ENCODE measurements at places on chromosomes 11 and 22.
A peak's percentile ranks its signal among the peaks of the same experiment; 100 is the strongest.

DNA sequence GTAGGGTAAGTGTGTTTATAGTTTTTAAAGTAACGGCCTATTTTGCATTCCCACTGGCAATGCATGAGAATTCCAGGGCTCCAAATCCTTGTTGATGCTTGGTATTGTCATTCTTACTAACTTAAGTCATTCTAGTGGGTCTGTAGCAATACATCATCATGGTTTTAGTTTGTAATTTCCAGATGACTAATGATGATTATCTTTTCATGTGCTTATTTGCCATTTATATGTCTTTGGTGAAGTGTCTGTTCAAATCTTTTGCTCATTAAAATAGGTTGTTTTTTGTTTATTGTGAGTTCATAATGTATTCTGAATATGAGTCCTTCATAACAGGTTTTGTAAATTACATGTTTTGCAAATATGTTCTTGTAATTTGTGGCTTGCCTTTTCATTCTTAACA lies 31.2 kb downstream of the MTMR3 start:
- DNase-seq = peak; percentile 87

DNA sequence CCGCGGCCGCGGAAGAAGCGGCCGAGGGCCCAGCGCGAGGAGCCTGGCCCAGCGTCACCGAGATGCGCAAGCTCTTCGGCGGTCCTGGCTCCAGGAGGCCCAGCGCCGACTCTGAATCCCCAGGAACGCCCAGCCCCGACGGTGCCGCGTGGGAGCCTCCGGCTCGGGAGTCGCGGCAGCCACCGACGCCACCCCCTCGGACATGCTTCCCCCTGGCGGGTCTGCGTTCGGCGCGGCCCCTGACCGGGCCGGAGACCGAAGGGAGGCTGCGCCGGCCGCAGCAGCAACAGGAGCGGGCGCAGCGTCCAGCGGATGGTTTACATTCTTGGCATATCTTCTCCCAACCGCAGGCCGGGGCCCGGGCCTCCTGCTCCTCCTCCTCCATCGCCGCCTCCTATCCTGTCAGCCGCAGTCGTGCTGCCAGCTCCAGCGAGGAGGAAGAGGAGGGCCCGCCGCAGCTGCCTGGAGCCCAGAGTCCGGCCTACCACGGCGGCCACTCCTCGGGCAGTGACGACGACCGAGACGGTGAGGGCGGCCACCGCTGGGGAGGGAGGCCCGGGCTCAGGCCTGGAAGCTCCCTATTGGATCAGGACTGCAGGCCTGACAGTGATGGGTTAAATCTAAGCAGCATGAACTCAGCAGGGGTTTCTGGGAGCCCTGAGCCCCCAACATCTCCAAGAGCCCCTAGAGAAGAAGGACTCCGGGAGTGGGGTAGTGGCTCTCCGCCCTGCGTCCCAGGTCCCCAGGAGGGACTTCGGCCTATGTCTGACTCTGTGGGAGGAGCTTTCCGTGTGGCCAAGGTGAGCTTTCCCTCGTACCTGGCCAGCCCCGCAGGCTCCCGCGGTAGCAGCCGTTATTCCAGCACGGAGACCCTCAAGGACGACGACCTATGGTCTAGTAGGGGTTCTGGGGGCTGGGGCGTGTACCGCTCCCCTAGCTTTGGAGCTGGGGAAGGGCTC lies 1.2 kb downstream of the ARHGEF17 start:
- peak; percentile 98 for DNase-seq

DNA sequence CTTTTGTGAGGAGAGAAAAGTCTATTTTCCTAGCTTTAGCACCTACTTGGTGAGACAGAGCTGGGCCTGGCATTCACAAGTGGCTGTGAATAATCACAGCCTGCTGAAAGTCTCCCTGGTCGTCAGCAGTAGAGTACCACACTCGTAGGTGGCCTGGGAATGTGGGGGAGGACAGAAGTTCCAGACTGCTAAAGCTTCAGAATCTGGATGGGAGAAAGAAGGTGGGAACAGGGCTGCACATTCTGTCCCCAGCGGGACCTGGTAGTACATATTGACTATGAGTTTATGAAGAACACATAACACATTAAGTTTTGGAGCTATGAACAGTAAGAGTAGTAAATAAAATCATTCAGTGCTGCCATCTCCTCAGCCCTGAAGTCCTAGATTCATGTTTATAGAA lies 19.0 kb upstream of the LIMK2 start:
- DNase-seq = no peak

- DNase-seq = peak; percentile 8
Observed at GRCh38 chr22:30397656-30398635, 1.1 kb downstream of the SEC14L2 start.

- DNase-seq = peak; percentile 89
Observed at GRCh38 chr22:33785283-33785968, 134.8 kb downstream of the LARGE1 start.

DNA sequence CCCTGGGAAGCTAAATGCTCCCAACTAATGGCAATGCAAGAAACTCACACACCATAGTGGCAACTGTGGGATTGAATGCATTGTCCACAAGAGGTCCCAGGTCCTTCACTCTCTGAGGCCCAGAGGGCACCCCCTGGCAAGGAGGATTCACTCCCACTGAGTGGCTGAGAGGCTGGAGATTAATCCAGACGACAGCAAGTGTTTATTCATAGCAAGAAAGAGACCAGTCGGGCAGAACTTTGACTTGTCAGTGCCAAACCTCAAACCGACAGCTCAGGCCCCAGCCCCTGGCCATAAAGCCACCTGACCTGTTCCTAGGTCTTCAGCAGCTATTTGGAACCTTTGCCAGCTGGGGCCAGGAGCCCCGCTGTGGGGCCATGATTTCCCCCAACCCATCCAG lies 54.5 kb upstream of the MPEG1 start:
- DNase-seq = no peak

Measured in mesenchymal stem cell (in vitro differentiated cells and primary cell).